ENCODE measurements at places on chromosomes 7 and 10.

DNA sequence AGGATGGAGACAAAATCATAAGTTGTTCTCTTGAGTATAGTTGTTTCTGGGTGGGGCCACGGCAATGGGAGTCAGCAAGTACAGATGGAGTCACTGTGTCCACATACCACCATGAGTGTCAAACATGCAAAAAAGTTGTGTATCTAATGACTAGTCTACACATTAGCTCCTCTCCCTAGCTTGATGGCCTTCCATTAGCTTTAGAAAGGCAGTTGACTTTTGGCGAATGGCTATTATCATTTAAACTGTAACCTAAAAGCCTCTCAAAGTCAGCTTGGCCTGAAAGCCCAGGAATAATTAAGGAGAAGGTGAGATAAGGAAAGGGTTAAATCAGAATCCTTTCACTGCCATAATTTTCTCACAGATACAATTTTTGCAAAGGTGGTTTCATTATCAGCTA lies 95.5 kb upstream of the MEOX2 start:
- DNase-seq: no peak

- DNase-seq: peak; percentile 24
Measured at GRCh38 chr7:44761207-44762161, 12.8 kb downstream of the ZMIZ2 start.

- no peak for DNase-seq
Measured at GRCh38 chr7:70484255-70484654, 647.7 kb upstream of the GALNT17 start.

GRCh38 chr10:81978238-81978637 lies 103.2 kb downstream of the NRG3 start:
- no peak for DNase-seq

- DNase-seq: no peak
Measured at GRCh38 chr7:101179117-101179516, 976 bp downstream of the NAT16 start.

- DNase-seq: peak; percentile 10
Measured at GRCh38 chr10:35607475-35608327, 2.6 kb downstream of the GJD4 start.

DNA sequence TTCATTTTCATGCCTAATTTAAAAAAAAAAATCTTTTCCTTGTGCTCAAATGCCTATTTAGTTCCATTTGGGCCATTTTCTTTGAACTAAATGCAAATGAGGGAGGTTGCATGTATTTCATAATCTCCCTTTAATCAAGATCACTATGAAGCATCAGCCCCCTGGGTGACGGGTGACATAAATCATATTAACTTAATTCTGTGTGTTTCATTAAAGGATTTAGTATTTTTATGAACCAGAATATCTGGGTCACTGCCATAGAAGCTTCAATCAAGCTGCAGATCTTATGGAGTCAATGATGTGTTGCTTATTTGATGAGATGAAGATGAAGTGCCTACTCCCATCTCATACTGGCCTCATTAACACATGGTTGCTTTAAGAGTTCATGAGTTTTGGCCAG lies 301.9 kb upstream of the PRKCQ start:
- no peak for DNase-seq

DNA sequence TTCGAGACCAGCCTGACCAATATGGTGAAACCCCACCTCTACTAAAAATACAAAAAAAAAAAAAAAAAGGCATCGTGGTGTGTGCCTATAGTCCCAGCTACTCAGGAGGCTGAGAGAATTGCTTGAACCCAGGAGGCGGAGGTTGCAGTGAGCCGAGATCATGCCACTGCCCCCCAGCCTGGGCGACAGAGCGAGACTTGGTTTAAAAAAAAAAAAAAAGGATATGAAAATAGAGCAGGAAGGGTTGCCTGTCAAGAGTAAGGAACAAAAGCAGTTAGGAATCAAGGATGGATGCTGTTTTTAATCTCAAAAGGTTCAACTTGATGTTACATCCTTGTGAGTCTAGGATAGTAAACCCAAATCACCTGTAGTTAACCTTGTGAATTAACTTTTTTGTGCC lies 11.8 kb upstream of the ASCC1 start:
- no peak for DNase-seq

Data from fibroblast of the aortic adventitia (primary cell).